ENCODE measurements at places on chromosomes 1 and 21.

- peak; percentile 90 for DNase-seq
These were observed 33.0 kb upstream of the ADARB1 start for GRCh38 chr21:45041351-45041805.

GRCh38 chr1:198620218-198620617 lies 18.6 kb upstream of the PTPRC start:
- DNase-seq = no peak

GRCh38 chr1:94798462-94798861 lies 21.7 kb upstream of the SLC44A3 start:
- DNase-seq = no peak

DNA sequence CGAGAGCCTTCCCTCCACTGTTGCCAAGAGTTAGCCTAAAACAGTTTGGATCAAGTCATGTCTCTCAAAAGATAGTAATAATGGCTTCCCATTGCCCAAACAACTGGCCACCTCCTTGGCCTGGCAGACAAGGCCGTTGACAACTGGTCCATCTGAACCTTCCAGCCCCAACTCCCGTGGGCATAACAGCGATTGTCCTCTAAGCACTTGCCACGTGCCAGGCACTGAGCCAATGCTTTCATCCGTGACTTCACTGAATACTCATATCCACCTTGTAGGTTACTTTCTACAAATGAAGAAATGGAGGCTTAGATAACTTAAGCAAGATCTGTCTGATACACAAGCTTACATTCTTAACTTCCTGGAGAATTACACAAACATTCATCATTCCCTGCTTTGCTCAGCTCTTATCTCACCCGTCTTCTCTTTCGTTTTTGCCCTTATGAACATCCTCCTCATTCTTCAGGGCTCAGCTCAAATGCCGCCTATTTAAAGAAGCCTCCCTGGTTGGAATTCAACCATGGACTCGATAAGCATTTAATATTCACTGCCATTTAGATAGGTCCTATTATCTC lies 106.4 kb downstream of the KCND3 start:
- no peak for DNase-seq

- DNase-seq = no peak
These were observed 71.5 kb downstream of the IFI44 start for GRCh38 chr1:78721136-78721535.

GRCh38 chr1:33424610-33425009 lies 6.3 kb downstream of the PHC2 start:
- DNase-seq = no peak

- DNase-seq = no peak
These were observed 34.3 kb upstream of the CREG1 start for GRCh38 chr1:167587872-167588271.

DNA sequence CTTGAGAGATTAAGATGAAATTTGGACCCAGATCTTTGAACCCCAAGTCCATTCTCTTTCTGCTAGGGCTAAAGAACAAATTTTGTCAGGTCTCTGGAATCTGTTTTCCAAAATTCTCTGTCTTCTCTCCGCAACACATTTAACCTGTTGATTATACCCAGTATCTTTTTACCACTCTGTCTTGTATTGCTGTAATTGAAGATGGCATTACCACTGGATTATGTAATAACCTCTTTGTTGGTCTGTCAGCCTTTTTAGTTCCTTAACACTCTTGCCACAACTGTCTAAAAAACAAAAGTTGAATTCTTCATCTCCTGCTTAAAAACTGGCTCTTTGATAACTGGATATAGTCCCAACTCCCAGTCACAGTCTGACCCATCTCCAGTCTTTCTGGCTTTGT lies 3.0 kb downstream of the SRP9 start:
- no peak for DNase-seq

DNA sequence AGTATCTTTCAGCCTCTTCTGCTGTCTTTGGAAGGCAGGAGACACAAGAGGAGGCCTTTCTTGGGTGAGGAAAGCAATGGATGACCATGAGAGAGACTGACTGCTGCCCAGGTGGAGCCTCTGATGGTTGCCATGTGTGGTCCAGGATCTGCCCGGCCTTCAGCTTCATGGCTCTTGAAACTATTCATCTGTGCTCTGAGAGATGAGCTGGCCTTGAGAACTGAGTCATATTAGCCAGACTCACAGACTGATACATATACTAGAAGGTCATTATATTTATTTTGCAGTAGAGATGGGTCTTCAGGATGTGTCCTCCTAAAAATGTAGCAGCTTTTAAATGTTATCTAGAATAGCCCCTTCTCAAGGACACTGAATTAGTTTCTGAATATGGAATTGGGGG lies 33.7 kb downstream of the PTGFRN start:
- DNase-seq = no peak

DNA sequence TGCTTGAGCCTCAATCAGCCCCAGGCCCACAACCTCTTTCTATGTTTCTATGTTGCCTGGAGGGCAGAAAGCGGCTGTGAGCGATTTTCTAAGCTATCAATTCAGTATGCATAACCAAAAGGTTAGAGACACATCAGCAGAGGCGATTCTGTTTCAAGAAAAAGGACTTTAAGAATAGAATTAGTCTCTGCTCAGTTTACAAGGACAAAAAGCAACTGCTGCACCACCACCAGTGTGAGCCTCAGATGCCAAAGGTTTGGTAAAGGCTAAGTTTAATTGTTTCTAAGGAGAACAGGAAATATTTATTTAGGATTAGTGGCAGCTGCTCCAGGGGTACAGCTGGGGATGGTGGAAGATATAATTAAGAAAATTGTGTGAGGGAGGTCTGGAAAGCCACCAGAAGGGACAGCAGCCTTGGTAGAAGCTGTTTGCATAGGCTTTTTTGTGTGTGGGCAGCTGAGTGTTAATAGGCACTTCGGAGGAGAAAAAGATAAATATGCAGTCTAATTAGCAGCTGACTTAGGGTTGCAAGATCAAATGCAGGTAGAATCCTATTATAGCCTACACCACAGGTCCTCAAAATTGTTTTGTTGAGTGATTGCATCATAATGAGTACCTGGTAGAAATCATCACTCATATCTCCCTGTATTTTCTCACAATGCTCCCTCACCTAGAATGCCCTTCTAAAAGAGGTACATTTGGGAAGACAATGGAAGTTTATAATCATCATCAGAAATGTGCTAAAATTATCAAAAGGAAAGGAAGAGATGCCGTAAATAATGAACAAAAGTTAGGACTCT lies 35.8 kb downstream of the ZC3H11B start:
- no peak for DNase-seq

GRCh38 chr1:208030288-208031091 lies 119.6 kb upstream of the CD34 start:
- DNase-seq = peak; percentile 50

- DNase-seq = no peak
These were observed 14.0 kb upstream of the DISC1 start for GRCh38 chr1:231612393-231613089.

DNA sequence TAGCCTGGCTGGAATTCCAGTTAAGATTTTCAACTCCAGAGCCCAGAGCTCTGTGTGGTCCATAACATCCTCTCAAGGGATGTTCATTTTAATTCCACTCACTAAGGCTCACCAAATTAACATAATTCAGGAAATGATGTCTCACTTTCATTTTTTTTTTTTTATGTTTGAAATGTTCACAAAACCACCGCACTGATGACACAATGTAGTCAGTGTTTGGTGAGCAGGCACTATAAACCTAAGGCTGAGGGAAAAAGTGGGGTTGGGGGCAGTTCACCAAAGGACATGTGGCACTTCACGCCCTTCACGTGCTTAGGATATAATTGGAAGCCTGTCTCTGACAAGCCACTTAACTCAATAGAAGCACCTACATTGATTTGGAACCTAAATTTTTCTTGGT lies 177.3 kb upstream of the CAMK1G start:
- no peak for DNase-seq

DNA sequence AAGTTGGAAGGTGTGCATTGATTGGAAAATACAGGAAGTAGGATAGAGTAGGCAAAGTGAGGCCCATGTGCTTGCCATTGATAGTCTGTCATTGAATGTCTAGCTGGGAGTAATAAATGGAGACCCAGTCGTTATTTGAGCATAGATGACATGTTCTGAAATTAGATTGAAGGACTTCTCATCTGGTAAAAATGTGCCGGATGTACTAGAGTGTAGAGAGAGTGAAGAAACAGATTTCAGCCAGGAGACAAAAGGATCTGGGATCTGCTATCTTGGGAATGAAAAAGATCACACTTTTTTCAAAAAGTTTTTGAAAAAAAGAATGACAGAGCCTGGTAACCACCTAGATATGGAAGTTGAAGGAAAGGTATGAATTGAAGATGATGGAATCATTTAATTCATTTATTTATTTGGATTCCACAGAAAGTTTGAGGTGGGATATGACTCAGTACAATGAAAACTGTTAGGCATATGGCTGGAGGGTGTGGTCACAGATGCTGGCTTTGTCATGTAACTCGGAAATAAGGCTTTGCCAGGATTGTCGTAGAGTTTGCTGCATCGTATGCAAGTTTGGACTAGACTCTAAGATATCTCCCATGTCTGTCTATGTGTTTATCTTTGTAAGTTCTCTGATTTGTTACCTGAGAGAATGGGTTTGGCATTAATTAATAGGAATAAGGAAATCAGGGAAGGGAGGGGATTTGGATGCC lies 137.1 kb downstream of the PBX1 start:
- no peak for DNase-seq

- DNase-seq = no peak
These were observed 89.2 kb upstream of the IGSF21 start for GRCh38 chr1:18018366-18018765.

DNA sequence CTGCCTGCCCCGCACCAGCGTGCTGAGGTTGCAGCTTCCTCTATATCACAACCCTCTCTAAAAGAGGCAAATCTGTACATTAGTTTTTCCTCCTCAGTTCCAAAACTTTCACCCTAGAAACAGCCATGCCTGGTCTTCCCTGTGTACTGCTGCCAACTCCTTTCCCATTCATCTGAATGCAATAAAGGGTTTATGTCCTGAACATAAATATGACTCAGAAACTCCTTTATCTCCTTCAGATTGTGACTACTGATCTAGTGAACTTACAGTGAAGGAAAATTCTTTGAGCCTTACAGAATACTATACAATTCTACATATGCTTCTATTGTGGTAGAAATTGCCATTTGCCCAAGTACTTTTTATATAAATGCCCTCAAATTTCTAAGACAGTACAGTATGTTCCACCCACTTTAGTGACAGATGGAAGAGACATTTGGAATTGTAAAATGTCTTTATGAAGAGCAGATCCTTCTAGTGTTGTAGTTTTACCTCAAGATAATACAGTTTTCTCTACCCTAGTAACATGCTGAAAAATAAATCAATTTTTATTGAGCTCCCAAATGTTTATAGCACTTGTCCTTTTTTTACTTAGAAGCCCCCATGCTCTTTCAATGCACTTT lies 345.1 kb upstream of the SNX7 start:
- no peak for DNase-seq

- DNase-seq = peak; percentile 38
These were observed 17.4 kb downstream of the HYI start for GRCh38 chr1:43436371-43436770.

DNA sequence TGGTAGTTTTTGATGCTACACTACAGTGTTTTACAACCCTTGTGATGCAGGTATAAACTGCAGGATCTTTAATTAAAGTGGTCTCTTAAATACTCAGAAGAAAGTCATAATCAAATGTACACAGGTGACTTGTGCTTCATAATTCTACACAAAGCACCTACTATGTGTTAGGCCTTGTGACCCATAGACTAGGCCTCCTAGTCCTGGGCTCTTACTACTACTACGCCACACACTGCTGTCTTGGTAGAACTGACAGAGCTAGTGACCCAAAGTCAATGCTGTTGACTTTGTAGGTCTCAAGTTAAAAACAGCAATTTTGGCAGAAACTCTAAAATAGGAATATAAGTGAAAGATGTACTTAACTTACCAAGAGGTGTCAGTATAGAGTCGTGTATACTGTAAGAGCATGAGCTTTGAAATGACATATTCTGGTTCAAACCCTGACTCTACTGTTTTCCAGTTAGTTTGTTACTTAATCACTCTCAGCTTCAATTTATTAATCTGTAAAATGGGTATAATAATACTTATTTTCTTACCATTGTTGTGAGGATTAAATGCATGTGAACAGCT lies 48.6 kb upstream of the LMO4 start:
- DNase-seq = no peak

GRCh38 chr1:104733866-104734265 lies 984.2 kb downstream of the AMY1C start:
- no peak for DNase-seq

GRCh38 chr1:153395136-153395685 lies 4.3 kb upstream of the S100A8 start:
- no peak for DNase-seq

DNA sequence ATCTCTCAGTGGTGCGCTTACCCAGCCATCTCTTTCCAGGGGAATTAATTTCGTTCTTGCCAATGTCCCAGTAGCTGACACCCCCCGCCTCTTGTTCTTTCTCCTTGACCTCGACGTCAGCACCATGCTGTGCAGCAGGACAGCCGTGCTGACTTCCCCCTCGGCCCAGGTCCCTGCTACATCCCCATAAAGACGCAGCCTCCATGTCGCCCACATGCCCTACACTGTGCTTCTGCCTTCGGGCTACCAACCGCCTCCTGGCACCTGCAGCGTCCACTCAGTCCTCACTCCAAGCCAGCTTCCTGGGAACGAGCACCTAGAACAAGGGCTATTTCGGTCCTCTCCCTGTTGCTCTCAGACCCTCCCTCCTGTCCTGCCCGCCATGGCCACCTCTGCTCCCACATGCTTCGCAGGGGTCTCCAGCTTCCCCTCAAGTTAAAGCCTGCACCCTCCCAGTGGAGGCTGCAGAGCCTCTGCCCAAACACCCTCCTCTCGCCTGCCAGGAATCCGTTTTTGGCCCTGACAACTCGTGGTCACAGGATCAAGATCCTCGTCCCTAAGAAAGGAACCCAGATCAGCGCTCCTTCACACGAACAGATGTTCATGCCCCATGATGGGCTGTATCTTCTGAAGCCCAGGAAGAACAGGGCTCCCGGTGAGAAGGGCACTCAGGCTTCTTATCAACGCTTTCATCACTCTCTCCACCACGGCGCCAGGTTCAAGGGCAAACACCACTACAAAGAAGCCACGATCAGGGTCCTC lies 109.7 kb downstream of the NPHP4 start:
- DNase-seq = no peak

DNA sequence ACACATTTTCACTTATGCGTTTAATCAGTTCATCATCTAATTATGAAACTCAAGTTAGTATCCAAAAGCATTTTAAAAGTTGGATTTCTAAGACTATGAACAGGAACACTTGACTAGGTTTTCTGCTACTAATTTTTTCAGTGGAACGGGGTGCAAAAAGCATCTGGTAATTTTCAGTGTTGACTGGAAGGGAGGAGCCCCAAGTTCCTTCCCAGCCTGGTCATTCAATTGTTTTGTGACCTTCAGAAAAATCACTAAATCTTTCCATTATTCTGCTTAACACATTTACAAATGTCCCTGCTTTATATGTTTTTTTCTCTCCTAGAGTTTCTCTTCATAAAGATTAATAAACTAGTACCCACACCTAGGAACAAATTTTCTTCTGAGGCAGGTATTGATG lies 6.0 kb upstream of the ADGRL4 start:
- no peak for DNase-seq

- DNase-seq = no peak
These were observed 10.3 kb upstream of the FAM20B start for GRCh38 chr1:179015396-179015795.
